HFFc6 (cell line): ENCODE measurements at places on chromosomes 1 and 21. TPM values are rescaled to one million over a fixed set of nuclear protein-coding genes. Genes with fewer than 3 reads are reported as not detected.

Gene CD247
- total RNA-seq: not detected in 3 replicates

Gene B3GALT2
- total RNA-seq: 0.34 to 0.95 TPM (median 0.48 TPM) in 3 replicates

Gene COG2
- total RNA-seq: 16.3 to 18.6 TPM (median 18.4 TPM) in 3 replicates

Gene CCDC17
- 0.44 and 0.46 TPM in 2 replicates for total RNA-seq

Gene UBAP2L
- 223 to 239 TPM (median 229 TPM) in 3 replicates for total RNA-seq

Gene RC3H1
- 21.7 to 24.0 TPM (median 21.9 TPM) in 3 replicates for total RNA-seq

Gene RUNX3
- total RNA-seq: not detected in 3 replicates

Gene SMIM1
- 1.1 to 1.3 TPM (median 1.2 TPM) in 3 replicates for total RNA-seq

Gene GREM2
- total RNA-seq: 4.4 to 14.0 TPM (median 5.3 TPM) in 3 replicates

DNA sequence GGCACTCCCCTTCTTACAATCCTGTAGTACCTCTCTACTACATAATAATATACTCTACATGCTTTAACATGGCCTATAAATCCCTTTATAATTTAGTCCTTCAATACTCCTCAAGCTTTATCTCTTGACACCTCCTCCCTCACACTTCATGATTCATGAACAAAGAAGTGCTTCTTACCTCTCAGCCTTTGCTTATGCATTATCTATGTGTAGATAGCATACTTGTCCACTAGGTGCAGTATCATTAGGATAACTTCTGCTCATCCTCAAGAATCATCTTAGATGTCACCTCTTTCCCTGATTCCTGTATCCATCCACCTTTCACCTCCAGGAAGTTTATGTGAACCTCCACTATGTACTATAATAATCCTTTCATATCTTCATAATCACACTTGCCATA lies 74.4 kb downstream of the COL24A1 start:
- no peak overlapping the region for H3K27ac ChIP-seq
- peaks cover 2% of the 10 kb centered on the region; the same call in 1 of the 2 replicates for H3K27me3 ChIP-seq
- no peak overlapping the region for H3K4me3 ChIP-seq

- no peaks in the 10 kb centered on the region; the same call in none of the 2 replicates for H3K27me3 ChIP-seq
- H3K4me1 ChIP-seq: no peaks in the 10 kb centered on the region
- H3K36me3 ChIP-seq: no peaks in the 10 kb centered on the region
- H3K27ac ChIP-seq: no peak overlapping the region
- DNase-seq: no peak
- H3K4me3 ChIP-seq: no peak overlapping the region
Observed at GRCh38 chr1:232322162-232322734, 307.7 kb downstream of the SIPA1L2 start.

DNA sequence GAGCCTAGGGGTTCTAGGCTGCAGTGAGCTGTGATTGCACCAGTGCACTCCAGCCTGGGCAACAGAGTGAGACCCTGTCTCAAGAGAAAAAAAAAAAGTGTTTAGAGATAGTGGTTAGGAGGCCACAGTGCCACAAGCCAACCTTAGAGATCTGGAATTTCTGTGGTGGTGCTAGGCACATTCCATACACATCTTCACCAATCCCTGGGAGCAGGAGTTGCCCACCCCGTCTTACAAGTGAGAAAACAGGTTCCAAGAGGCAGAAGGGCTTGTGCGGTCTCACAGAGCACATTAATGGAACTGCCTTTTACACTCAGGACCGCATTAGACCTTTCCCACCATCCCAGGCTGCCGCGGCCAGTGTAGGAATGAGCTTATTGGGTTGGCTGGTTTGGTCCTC lies 93.2 kb downstream of the EPHB2 start:
- no peak overlapping the region for H3K4me3 ChIP-seq
- H3K27me3 ChIP-seq: peaks cover 5% of the 10 kb centered on the region
- H3K4me1 ChIP-seq: peaks cover 17% of the 10 kb centered on the region
- no peak for DNase-seq

DNA sequence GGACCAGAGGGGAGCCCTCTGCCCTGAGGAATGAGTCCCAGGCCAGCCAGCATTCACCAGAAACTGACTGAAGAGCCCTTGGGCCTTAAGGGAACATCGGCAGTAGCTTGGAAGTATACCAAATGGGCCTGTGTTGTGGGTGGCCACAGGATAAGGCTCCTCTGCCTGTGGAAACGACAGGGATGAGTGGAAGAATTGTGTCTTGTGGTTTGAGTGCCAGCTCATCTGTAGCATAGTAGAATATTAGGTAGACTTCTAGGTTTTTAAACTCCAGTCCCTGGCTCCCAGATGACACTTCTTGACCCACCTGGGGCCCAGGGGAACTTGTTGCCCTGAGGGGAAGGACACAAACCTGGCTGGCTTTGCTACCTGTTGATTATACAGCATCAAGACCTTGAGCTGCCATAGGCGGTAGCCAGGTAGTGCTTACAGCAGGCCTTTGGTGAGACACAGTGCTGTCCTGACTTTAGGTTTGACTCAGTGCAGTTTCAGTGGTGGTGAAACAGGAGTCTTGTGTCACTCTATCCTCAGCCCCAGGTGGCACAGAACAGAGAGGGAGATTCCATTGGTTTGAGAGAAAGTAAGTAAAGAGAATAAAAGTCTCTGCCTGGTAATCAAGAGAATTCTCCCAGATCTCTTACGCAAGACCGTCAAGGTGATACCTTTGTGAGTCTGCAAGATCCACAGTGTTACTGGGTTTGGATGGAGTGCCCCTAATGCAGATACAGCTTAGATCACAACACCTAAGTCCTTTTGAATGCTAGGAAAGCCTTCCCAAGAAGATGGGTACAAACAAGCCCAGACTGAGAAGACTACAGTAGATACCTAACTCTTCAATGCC lies 50.2 kb downstream of the RABGAP1L start:
- peaks cover 6% of the 10 kb centered on the region; the same call in 1 of the 2 replicates for H3K36me3 ChIP-seq
- peaks cover 15% of the 10 kb centered on the region for H3K4me1 ChIP-seq
- no peak overlapping the region for H3K27ac ChIP-seq
- H3K4me3 ChIP-seq: no peak overlapping the region
- no peaks in the 10 kb centered on the region; the same call in 1 of the 2 replicates for H3K27me3 ChIP-seq

GRCh38 chr1:2391931-2392509 lies 379 bp downstream of the RER1 start:
- peak overlapping the region; percentile 87 for H3K27ac ChIP-seq
- peaks cover 31% of the 10 kb centered on the region for H3K36me3 ChIP-seq
- no peak for DNase-seq
- peak overlapping the region; percentile 96 for H3K4me3 ChIP-seq
- H3K4me1 ChIP-seq: peaks cover 36% of the 10 kb centered on the region

GRCh38 chr1:154490317-154490716 lies 11.7 kb upstream of the TDRD10 start:
- peaks cover 51% of the 10 kb centered on the region for H3K27me3 ChIP-seq
- no peak overlapping the region for H3K27ac ChIP-seq
- no peaks in the 10 kb centered on the region for H3K4me1 ChIP-seq
- no peaks in the 10 kb centered on the region for H3K36me3 ChIP-seq
- H3K4me3 ChIP-seq: no peak overlapping the region

- H3K27ac ChIP-seq: no peak overlapping the region
- peaks cover 19% of the 10 kb centered on the region for H3K36me3 ChIP-seq
- no peak for DNase-seq
- H3K27me3 ChIP-seq: no peaks in the 10 kb centered on the region; the same call in none of the 2 replicates
- peaks cover 7% of the 10 kb centered on the region; the same call in 1 of the 2 replicates for H3K4me1 ChIP-seq
- no peak overlapping the region for H3K4me3 ChIP-seq
Observed at GRCh38 chr21:46393451-46393940, 65.2 kb upstream of the DIP2A start.

- no peak overlapping the region for H3K27ac ChIP-seq
- no peak for DNase-seq
- no peak overlapping the region for H3K4me3 ChIP-seq
- peaks cover 15% of the 10 kb centered on the region for H3K4me1 ChIP-seq
- no peaks in the 10 kb centered on the region for H3K36me3 ChIP-seq
Observed at GRCh38 chr1:193555662-193556441, 369.4 kb upstream of the B3GALT2 start.

DNA sequence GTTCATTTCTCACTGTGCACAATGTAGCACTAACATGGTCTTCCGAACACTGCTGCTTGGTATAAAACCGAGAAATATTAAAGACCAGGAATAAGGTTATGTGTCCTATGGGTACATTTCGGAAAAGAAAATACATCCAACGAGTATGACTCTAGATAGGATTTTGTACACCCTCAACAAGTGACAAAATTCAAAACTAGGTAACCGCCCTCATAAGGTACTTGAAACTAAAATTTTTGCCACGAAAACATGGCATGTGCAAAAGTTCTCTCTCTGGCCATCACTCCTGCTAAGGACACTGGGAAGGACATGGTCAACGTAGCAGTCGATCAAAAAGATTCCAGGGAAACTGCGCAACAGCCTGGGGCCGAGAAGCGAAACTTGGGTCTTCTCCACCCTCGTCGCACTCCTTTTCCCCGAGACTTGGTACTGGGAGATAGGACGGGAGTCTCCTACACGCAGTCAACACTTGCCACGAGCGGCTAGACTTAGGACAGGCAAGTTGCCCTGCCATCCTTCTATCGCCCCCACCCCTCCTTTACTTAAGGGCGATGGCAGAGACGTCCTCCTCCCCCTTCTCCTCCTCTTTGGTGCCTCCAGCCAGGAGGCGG lies 338 bp upstream of the TOR1AIP1 start:
- peak overlapping the region; percentile 100 for H3K27ac ChIP-seq
- H3K4me3 ChIP-seq: peak overlapping the region; percentile 96
- H3K36me3 ChIP-seq: peaks cover 17% of the 10 kb centered on the region

- DNase-seq: no peak
- H3K27ac ChIP-seq: no peak overlapping the region
- H3K27me3 ChIP-seq: peaks cover 17% of the 10 kb centered on the region
- no peak overlapping the region for H3K4me3 ChIP-seq
Observed at GRCh38 chr1:54460861-54461387, 54.7 kb upstream of the SSBP3 start.

DNA sequence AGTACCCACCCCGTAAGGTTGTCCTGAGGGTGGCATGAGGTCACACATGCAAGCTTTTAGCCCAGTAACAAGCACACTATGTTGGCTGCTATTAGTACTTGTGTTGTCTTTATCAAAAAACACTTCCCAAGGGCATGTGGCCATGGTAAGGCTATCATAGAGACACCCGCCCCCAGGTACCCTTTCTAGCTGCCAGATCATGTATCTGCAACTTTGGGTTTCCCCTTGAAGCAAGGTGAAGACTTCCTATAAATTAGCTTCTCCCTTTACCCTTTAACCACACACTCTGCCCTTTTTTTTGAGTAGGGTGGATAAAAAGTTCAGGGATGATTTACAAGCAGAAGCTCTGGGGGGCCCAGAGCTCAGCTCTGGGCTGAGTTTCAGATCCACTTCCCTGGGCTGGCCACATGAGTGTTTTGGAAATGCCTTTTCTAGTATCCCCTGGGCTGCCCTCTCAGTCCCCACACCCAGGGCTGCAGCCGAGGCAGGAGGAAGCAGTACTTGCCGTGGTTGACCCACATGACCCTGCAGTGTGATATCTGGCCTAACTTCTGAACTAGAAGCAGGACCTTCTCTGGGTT lies 2.0 kb downstream of the ZDHHC18 start:
- no peak for DNase-seq
- H3K4me1 ChIP-seq: peaks cover 37% of the 10 kb centered on the region
- H3K27me3 ChIP-seq: peaks cover 1% of the 10 kb centered on the region; the same call in 1 of the 2 replicates
- peaks cover 14% of the 10 kb centered on the region for H3K36me3 ChIP-seq
- H3K27ac ChIP-seq: 0 out of 2 replicates have a peak overlapping the region, but pooled peaks have one; percentile 12

DNA sequence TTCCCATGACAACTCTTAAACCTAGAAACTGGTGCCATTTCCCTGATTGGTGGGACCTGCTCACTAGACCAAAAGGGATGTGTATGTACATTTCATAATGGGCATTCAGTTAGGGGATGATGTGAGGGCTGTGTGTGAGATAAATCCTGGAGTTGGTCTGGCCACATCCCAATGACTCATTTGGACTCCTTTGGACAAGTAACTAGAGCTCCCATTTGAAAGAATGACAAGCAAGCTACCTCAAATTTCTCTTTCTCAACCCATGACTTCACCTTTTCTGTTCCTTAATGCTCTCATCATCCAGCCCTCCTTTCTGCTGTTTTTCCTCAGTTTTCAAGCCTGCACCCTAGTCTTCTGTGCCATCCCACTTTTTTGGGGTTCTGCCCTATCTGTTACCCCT lies 27.9 kb downstream of the EBNA1BP2 start:
- no peak overlapping the region for H3K27ac ChIP-seq
- no peak for DNase-seq
- no peaks in the 10 kb centered on the region for H3K36me3 ChIP-seq
- peaks cover 21% of the 10 kb centered on the region for H3K4me1 ChIP-seq
- peaks cover 30% of the 10 kb centered on the region for H3K27me3 ChIP-seq

- H3K4me1 ChIP-seq: no peaks in the 10 kb centered on the region
- no peak overlapping the region for H3K4me3 ChIP-seq
- H3K36me3 ChIP-seq: no peaks in the 10 kb centered on the region
- no peak overlapping the region for H3K27ac ChIP-seq
Observed at GRCh38 chr1:248631354-248632008, 3.4 kb downstream of the OR2T11 start.

- H3K27me3 ChIP-seq: peaks cover 38% of the 10 kb centered on the region
- DNase-seq: no peak
- no peak overlapping the region for H3K4me3 ChIP-seq
- no peak overlapping the region for H3K27ac ChIP-seq
- no peaks in the 10 kb centered on the region for H3K36me3 ChIP-seq
Observed at GRCh38 chr1:2091611-2092604, 41.7 kb downstream of the PRKCZ start.

- H3K27ac ChIP-seq: no peak overlapping the region
- H3K36me3 ChIP-seq: no peaks in the 10 kb centered on the region
- no peak overlapping the region for H3K4me3 ChIP-seq
- no peaks in the 10 kb centered on the region for H3K4me1 ChIP-seq
- DNase-seq: no peak
Observed at GRCh38 chr1:182515556-182515955, 65.6 kb downstream of the RGSL1 start.

DNA sequence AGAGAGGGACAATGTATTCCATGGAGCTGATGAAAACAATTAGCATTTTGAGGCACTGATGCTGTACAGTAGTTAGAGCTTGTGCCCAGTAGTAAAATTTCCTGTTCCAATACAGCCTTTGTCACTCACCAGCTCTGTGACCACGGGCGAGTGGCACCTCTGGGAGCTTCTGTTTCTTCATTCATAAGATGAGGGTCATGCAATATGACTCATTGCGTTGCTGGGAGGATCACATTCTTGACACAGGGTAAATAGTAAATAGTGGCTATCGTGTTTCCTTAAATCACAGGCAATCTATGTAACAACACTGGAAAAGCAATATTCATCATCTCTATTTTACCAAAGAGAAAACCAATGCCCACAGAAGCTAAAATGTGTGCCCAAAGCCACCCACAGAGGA lies 4.5 kb upstream of the LRRC52 start:
- H3K36me3 ChIP-seq: no peaks in the 10 kb centered on the region
- no peak overlapping the region for H3K4me3 ChIP-seq
- H3K27ac ChIP-seq: no peak overlapping the region
- H3K27me3 ChIP-seq: peaks cover 12% of the 10 kb centered on the region

- H3K36me3 ChIP-seq: peaks cover 5% of the 10 kb centered on the region; the same call in 1 of the 2 replicates
- peaks cover 54% of the 10 kb centered on the region for H3K4me1 ChIP-seq
- peaks cover 4% of the 10 kb centered on the region; the same call in 1 of the 2 replicates for H3K27me3 ChIP-seq
- peak overlapping the region; percentile 70 for H3K27ac ChIP-seq
- DNase-seq: peak; percentile 28
Observed at GRCh38 chr21:39384674-39385298, 35.9 kb upstream of the HMGN1 start.

- no peak overlapping the region for H3K4me3 ChIP-seq
- no peak overlapping the region for H3K27ac ChIP-seq
- no peaks in the 10 kb centered on the region for H3K36me3 ChIP-seq
- no peaks in the 10 kb centered on the region for H3K4me1 ChIP-seq
- H3K27me3 ChIP-seq: peaks cover 2% of the 10 kb centered on the region; the same call in 1 of the 2 replicates
Observed at GRCh38 chr1:95278173-95279006, 44.4 kb downstream of the RWDD3 start.
